CD8-positive, alpha-beta T cell (primary cell): ENCODE measurements at places on chromosomes 6 and 20. TPM values are rescaled to one million over a fixed set of nuclear protein-coding genes. Genes with fewer than 3 reads are reported as not detected.

- DNase-seq: no peak
These were observed 47.3 kb downstream of the ZFAND3 start for GRCh38 chr6:37866590-37867507.

The ATP6V1G2 gene
- 3.0 TPM for total RNA-seq

The RRAGD gene
- total RNA-seq: 5.6 TPM

The L3MBTL3 gene
- total RNA-seq: 50.5 TPM

The ULBP1 gene
- total RNA-seq: 0.41 TPM

GRCh38 chr6:33694401-33694931 is 17.0 kb downstream of the UQCC2 start:
- peak; percentile 81 for DNase-seq

The TCP1 gene
- total RNA-seq: 222 TPM

DNA sequence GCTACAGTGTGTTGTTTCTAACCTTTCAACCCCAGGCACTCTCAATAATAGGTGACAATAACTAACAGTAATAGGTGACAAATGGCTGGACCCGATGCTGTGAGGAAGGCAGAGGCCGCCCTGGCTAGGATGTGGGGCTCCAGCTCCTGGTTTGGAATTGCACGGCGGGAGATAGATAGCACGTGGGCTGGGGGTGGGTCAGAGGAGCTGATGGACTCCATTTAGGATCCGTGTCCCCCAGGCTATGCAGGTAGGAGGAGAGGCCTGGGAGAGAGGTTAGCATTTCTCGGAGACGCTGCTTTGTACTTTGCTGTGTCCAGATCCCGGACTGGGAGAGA is 61.4 kb downstream of the EZR start:
- DNase-seq: no peak

GRCh38 chr6:166572370-166573261 is 13.9 kb downstream of the RAMACL start:
- DNase-seq: no peak

GRCh38 chr6:133266186-133266585 is 25.0 kb downstream of the EYA4 start:
- no peak for DNase-seq

DNA sequence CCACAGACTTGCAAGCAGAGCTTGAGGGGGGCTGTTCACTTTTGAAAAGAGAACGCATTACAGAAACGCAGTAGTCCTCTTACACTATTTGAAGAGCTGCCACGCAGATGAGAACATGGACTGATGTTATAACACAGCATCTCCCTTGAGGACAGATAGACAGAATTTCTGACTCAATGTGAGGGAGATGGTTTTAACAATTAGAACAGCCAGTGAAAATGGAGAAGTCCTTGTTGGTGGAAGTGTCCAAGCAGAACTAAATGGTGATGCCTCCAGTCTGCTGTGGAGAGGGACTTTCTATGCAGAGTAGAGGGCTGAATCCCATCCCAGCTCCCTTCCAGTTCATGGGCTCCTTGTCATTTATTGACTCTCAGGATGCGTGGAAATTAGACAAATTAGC is 100.0 kb downstream of the RREB1 start:
- DNase-seq: no peak

DNA sequence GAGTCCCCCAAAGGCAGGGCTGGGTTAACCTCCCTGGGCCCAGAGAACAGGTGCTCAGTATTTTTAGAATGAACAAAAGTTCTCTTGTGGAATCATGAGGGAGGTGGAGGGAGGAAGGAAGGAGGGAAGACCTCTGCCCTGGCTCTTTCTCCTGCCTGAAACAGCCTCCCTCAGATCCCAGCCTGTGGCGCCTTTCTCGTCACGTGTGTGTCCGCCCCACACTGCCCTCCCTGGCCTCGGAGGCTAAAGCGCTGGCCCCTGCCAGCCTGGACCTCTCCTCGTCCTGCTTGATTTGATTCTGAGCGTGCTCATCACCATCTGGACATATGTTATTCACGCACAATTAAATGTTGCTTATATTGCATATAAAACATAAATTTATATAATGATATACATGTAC is 40.9 kb downstream of the PHACTR3 start:
- DNase-seq: no peak

DNA sequence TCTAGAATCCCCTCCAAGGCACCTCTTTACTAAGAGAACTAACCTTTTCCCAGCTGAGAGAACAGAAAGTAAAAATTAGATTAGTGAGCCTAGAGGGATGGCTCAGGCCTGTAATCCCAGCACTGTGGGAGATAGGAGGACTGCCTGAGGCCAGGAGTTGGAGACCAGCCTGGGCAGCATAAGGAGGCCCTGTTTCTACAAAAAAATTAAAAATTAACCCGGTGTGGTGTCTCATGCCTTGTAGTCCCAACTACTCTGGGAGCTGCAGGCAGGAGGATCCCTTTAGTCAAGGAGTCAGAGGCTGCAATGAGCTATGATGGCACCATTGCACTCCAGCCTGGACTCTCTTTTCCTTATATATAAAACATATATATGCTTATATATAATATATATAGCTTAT is 5.5 kb upstream of the OOEP start:
- DNase-seq: no peak

The PCED1A gene
- total RNA-seq: 62.2 TPM

GRCh38 chr6:154457046-154457713 is 53.3 kb downstream of the CNKSR3 start:
- no peak for DNase-seq

DNA sequence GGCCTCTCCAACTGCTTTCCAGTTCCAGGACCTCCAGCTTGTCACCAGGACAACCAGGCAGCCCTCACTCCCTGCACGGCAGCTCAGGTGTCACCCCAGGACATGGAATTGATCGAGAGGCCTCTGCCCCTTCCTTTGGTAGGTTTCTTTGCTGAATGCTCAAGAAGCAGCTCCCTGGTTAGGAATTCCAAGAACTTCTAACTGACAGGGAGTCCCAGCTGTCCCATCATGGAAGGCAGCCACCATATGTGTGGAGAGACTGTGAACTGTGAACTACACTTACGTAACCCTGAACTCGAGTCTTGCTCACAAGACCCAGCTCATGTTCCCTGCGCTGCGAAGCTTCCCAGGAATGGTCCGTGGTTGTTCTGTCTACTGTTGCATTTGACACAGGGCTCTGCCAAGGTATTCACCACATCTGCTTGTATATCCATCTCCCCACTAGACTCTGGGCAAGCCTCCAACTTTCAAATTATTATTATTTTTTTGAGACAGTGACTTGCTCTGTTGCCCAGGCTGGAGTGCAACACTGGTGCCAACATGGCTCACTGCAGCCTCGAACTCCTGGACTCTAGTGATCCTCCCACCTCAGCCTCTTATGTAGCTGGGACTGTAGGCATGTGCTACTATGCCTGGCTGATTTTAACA is 35.7 kb downstream of the MGME1 start:
- DNase-seq: no peak

DNA sequence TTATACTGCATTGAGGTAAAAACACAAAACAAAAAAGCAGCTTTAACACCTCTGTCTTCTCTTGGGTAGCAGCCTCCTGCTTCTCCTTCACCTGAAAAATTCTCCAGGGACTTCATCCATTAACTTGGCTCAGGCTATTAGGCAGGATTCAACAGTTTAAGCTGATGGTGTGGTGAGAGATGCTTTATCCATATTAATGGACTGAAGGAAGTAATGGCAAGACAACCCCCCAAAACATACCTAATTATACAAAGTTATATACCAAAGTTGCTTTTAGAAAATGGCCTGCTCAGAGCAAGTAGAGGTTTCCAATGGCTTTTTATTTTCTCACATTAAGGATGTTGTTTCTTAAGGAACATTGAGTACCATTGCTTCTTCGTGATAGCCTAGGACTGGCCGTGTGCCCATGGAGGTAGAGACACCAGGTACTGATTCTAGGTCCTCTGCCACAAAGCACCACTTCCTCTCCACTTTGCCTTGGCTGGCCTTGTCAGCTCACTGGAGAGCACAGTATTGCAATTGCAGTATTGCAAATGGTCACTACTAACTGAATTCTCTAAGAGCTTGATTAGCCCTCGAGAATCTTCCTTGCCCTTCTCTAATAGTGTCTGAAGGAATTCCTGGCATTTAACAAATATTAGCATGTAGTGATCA is 7.3 kb downstream of the EDN1 start:
- no peak for DNase-seq

- DNase-seq: no peak
These were observed 113.2 kb downstream of the FNDC1 start for GRCh38 chr6:159282421-159282820.

DNA sequence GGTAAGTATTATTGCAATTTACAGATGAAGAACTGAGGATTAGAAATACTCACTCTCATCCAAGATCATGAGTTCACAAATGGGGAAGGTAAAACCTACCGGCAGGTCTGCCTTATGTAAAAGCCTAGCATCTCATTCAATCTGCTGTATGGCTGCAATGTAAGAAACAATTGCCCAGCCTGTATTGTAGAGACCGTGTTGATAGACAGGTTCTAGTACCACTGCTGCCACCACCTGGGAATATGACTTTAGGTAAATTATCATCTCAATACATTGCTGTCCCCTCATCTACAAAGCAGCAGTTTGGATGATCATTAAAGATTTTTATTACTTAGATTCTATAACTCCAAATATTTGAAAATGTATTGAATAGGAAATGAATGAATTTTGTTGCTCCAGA is 23.3 kb upstream of the ARHGAP18 start:
- DNase-seq: no peak

DNA sequence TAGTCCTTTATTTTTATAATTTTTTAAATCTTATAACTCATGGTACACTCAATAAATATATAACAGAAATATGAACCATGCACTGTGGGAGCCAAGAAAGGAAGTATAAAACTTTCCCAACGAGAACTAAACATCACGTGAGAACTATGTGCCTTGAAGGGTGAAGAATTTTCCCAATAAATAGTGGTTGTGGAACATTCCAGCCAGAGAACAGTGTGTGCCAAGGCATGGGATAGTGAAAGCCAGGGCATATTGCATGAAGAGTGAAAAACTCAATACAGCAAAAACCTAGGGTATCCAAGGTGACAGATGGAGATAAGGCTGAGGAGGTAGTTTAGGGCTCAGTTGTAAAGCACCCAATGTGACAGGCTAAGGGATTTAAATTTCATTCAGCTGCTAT is 86.1 kb downstream of the SIM1 start:
- DNase-seq: no peak

GRCh38 chr20:20214757-20215275 is 153.1 kb upstream of the INSM1 start:
- DNase-seq: no peak

The CRISP2 gene
- total RNA-seq: not detected

- no peak for DNase-seq
These were observed 278.5 kb upstream of the MARCKS start for GRCh38 chr6:113578691-113579090.

The WFDC6 gene
- total RNA-seq: not detected

GRCh38 chr6:25834950-25835349 is 3.1 kb upstream of the SLC17A1 start:
- no peak for DNase-seq

- DNase-seq: no peak
These were observed 35.0 kb upstream of the DSE start for GRCh38 chr6:116335612-116336215.

- DNase-seq: no peak
These were observed 570.2 kb downstream of the PRKN start for GRCh38 chr6:162157167-162157870.

DNA sequence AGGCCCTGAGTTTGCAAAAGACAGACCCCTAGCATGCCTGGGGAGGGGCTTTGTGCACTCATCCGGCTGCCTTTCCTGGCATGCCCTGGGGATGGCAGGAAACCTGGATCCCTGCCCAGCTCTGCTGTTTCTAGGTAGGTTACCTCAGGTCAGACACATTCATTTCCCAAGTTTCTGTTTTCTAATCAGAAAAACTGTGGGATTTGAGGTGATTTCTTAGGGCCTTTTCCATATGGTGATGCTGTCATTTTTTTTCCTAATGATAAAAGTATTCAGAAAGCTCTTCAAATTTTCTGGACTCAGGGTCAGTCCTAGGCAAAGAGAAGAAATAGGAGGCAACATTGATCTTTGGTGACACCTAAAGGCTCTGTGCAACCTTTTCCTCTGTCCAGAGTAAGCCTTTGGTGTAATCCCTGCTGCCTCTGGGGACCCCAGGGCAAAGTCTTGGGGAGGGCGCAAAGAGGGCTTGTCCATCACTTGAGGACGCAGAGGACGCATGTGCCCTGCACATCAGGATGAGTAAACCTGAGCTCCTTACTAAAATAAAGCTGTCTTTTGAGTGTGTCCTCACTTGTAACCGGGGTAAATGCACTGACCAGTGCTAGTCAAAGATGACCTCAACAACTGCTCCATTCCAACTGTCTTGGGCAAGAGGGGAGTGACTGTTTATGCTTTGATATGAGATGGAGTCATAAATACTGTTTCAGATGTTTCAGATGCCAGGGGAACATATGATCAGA is 13.5 kb upstream of the TRAM2 start:
- DNase-seq: no peak

The NUP43 gene
- 10.3 TPM for total RNA-seq

DNA sequence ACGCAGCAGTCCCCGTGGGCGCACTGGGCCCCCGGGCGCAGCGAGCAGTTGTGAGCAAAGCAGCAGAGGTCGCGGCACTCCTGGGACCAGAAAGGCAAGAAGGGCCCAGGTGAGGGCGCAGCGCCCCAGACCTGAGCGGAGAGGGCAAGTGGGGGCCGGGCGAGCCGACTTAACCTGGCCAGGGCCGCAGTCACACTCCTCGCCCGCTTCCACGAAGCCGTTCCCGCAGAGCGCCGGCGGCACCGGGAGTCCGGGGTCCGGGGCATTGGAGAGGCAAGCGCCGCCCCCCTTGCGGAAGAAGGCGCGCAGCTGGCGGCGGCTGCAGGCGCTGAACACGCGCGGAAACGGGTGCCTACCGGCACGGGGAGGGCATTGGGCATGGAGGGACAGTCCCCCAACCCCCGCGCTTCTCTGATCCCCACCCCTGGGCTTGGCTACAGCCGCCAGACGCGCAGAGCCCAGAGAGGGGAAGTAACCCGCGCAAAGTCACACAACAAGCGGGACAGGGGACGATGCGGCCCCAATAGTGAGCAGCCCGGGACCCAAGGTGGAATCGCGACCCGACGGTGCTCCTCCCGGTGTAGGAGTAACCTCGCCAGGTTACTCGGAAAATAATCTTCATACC is 9.2 kb downstream of the ADAM33 start:
- DNase-seq: no peak

The MAVS gene
- total RNA-seq: 10.0 TPM

DNA sequence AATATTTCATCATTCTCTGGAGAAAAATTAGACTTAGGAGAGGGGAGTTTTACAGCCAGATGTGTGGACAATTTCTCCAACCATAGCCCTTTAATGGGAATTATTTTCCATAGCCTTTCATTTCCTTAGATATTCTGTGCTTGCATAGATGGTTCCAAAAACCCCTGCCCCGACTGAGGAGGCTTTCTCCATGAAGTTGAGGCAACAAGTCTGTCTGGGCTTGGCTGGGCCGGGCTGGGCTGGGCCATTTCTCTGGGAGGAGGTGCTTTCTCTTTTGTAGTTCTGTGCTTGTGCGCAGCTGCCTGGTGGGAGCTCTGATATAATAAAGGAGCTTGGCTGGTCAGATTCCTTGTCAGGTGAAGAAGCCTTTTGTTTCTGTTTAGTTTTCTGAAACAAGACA is 71.4 kb downstream of the SOBP start:
- no peak for DNase-seq

The PPDPF gene
- 287 TPM for total RNA-seq

The SCRT2 gene
- not detected for total RNA-seq

The CD40 gene
- 2.9 TPM for total RNA-seq
